Iris pigment epithelial cell (primary cell): ENCODE measurements at places on chromosomes 5 and 9.

- no peak for DNase-seq
These were observed 6.7 kb downstream of the TIMD4 start for GRCh38 chr5:156956321-156956720.

DNA sequence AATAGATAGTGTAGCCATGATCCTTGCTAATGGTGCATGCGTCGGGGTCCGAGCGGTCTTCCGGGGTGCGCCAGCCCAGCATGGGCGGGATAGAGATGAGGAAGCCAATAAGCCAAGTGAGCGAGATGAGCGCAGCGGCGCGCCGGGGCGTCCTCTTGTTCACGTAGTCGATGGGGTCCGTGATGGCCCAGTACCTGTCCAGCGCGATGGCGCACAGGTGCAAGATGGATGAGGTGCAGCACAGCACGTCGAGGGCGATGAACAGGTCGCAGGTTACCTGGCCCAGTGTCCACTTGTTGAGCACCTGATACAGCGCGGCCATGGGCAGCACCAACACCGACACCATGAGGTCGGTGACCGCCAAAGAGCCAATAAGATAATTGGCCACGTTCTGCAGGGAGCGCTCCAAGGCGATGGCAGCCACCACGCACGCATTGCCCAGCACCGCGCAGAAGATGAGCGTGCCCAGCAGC lies 1.1 kb downstream of the HTR1A start:
- no peak for DNase-seq

GRCh38 chr5:123112196-123112595 lies 23.2 kb downstream of the PRDM6 start:
- no peak for DNase-seq

- peak; percentile 68 for DNase-seq
These were observed 77.5 kb downstream of the GNAQ start for GRCh38 chr9:77954013-77954665.
